ENCODE measurements at places on chromosomes 1 and 21.
A peak's percentile ranks its signal among the peaks of the same experiment; 100 is the strongest.

DNA sequence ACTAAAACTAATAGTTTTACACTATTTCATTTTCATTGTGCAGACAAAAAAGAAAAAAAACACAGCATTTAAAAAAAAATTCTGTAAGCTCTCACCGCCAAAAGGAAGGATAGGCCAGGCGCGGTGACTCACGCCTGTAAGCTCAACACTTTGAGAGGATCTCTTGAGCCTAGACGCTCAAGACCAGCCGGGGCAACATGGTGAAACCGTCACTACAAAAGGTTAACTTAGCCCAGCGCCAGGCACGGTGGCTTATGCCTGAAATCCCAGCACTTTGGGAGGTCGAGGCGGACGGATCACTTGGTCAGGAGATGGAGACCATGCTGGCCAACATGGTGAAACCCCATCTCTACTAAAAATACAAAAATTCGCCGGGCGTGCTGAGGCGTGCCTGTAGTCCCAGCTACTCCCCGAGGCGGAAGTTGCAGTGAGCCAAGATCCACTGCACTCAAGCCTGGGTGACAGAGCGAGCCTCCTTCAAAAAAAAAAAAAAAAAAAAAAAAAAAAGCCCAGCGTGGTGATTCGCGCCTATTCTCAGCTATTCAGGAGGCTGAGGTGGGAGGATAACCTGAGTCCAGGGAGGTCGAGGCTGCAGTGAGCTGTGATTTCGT is 14.3 kb upstream of the SPEN start:
- no peak for DNase-seq

DNA sequence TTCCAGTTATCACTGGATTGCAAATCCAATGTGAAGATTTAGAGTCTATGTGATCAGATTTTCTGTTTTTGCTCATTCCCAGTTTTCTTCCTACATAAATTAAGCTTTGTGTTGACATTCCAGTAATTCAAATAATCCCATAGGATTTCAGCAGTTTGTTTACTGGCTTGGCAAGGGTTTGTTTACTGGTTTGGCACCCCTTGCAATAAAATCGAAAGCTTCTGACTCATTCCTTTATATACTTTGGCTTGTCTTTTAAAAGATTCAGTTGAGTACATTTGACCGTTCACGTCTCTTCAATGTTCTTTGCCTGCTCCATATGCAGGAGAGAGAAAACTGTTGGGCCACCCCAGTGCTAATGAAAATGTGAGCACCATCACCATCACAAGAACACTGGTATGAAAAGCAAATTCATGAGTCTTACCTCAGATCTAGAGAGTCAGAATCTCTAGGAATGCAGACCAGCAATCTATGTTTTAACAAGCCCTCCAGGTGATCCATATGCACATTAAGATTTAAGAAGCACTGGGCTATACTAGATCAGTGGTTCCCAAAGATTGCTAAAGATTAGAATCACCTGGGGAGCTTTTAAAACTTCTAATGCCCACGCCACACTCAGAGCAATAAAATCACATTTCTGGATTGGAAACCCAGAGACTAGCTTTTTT is 32.8 kb downstream of the ZC3H11B start:
- peak; percentile 83 for DNase-seq

DNA sequence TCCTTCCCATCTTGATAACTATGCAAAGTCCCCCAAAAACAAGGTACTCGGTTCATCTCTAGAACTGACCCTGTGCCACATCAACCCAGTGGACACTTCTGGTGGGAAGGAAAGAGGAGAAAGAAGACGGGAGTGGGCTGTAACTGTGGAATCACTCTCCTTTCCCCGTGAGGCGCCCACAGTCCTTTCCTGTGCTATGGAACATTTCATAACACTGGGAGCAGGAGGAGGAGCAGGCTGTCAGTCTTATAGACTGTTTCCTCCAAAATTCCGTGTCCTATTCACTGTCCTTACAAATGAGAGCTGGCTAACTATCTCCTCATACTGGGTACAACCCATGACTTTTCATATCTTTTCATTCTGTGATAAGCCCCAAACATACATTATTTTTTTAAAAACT is 40.7 kb downstream of the PLEKHA6 start:
- no peak for DNase-seq

- no peak for DNase-seq
Observed at GRCh38 chr1:71738256-71738655, 544.1 kb downstream of the NEGR1 start.

DNA sequence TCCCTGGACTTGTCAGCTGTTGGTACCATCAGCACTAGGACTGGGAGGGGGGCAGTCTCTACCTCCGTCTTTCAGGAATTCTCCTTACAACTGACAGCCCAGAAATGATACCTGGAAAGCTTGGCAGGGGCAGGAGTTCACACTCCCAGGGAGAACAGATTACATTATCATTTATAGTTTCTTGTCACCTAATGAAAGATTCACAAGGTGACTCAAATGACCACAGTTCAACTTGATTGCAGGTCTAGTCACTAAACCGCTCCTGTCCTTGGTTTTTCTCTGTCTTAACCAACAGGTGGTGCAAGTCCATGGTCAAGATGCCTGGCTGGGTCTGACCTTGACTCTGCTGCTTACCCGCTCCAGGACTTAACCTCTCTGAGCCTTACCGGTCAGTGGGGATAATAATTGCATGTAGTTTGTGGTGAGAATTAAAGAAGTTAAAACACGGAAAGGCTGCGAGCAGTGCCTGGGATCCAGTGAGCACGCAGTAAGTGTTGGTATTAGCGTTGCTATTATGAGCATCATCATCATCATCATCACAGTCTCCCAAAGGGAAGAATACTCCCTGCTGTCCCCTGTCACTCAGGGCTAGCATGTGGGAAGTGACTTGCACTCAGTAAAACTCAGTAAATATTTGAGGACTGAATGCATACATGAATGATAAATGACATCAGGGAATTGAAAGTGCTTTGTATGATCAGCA is 125.3 kb upstream of the CD34 start:
- DNase-seq: peak; percentile 34

DNA sequence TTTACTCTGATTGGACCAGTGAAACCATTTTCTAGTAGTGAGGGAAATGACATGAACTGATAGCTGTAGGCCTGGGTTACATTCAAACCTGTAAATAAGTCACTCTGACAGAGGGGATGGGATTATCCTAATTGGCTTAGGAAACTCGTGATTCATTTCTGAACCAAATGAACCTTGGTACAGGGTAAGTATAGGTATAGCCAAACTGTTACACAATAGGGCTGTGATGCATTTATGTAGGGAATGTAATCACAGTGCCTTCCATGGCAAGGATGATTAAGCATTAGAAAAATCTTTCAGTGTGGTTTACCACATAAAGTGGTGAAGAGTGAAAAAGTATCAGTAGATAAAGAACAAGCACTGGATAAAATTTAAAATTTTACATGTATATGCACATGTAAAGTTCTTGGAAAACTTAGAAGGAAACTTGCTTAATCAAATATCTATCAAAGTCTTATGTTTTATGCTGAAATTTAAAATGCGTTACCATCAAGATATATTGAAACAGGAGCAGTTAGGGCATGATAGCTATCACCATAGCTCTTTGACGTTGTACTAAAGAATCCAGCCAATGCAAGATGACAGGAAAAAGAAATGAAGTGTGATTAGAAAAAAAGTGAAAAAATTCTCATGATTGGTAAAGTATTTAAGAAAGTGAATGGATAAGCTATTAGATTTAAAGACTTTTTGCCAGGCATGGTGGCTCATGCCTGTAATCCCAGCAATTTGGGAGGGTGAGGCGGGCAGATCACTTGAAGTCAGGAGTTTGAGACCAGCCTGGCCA is 63.0 kb downstream of the RABGAP1L start:
- no peak for DNase-seq

GRCh38 chr1:152646656-152647055 is 16.5 kb upstream of the LCE2D start:
- no peak for DNase-seq

All from LNCaP clone FGC (cell line).